DMS153 (cell line): ENCODE measurements at places on chromosomes 2 and 18.

GRCh38 chr2:196316050-196316430, 144.7 kb upstream of the STK17B start:
- no peak for DNase-seq

DNA sequence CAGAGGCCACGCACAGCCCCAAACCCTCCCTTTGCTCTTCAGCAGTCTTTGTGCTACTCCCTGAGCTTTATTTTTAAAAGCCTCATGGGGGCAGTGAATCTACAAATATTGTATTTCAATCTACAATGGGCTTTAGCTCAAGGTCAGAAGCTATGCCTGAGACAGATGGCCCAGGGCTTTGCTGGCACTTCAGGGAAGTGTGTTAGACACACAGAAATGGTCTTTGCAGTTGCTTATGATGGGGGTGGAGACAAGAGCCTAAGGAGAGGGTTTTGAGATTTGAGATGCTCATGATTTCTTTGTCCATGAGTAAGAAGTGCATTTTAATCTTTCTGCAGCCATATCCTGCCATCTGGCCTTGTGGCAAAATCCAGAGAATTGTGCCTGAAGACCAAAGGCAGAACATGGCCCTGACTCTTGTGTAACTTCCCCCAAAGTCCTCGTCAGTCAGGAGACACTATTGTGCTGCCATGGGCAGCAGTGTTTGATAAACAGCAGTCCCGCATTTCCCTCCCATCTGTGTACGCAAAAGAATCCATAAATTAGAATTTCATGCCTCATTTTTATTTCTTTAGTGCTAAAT, 92.6 kb downstream of the VAPA start:
- peak; percentile 16 for DNase-seq

- DNase-seq: no peak
Measured at GRCh38 chr2:65586516-65586915, 154.1 kb upstream of the SPRED2 start.

DNA sequence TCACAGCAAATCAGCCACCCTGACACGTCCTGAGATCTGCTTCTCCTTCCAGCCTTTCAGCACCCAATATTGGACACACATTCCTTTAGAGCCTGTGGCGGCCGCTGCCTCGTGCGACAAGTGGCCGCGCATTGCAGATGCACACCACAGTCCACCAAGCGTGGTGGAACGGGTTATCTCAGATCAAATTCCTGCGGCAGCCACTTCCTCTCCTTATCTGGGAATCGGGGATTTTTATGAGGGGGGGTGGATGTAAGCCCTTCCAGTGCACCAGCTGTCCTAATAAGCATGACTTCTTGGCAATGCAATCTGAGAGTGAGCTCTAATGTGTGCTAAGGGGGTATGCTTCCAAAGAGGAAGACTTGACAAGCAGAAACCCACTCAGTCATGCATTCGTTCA, 18.3 kb upstream of the BMP10 start:
- no peak for DNase-seq

DNA sequence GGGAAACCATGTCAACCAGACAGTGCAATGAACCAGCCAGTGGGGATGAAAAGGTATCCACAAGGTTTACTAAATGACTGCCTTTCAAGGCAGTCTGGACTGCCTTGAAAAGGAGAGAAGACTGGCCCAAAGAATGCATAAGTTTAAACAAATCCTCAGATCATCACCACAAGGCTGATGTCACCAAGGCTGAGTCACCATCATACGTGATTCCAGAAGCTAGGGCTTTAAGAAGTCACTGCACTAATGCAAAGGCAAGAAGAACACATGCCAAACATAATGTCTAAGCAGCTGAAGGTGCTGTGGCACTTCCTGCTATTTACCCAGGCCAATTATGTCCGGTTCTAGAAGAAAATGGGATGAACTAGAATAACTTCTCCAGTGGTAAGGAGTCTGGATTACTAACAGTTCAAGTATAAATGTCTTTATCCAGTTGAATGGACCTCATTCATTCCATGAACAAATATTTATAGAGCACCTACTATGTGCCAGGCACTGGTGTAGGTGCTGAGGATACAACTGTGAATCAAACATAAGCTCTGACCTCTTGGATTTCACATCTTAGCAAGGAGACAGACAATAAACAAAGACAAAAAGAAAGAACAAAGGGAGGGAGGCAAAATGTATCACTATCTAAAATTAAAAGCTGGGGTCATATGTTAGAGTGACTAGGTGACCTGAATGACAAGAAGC, 37.6 kb upstream of the ONECUT2 start:
- DNase-seq: no peak

DNA sequence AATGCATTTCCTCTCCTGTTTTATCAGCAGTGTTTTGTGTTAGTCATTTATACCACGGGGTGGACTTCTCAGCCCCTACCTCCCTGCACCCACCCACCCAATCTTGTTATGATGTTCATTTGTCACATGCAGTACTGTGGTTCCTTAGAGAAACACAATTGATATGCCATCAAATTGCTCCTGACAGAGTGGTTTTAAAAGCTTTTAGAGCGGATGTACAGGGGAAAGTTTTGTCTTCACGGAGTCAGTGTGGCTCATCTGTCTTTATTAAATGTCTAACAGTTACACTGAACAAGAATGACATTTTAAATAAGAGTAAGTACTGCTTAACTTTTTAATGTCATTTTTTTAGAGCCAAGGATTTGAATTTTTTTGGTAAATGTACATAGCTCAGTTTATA, 156.9 kb downstream of the LRRTM1 start:
- DNase-seq: no peak
